ENCODE measurements at places on chromosomes 4 and X.

- H3K4me3 ChIP-seq, result no peak overlapping the region
- DNase-seq, result no peak
- H3K27me3 ChIP-seq, result no peaks in the 10 kb centered on the region
- H3K36me3 ChIP-seq, result no peaks in the 10 kb centered on the region
- peaks cover 5% of the 10 kb centered on the region for H3K4me1 ChIP-seq
Measured at GRCh38 chrX:145213504-145213903, 33.8 kb upstream of the SPANXN1 start.

DNA sequence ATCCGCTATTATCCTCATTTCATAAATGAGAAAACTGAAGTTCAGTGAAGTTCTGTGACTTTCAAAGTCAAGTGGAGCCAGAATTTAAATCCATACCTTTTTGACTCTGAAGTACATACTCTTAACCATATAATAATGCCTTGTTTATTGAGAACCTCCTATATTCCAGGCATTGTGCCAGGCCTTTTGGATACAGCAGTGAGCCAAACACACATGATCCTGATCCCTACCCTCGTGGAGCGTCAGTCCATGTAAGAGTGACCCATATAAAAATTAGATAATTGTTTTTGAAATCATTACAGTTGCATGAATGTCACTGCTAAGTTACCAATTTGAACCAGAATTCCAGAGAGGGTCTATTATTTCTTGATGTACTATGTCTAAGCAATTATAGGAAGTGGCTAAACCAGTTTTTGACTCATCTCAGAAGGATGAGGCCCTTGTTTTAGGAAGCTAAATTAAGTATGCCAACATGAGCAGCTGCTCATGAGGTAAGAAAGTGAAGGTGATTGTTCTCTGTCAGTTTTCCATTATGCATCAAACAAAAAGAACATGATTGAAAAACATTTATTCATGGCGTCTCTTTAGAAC lies 289.5 kb downstream of the GLUD2 start:
- H3K36me3 ChIP-seq, result no peaks in the 10 kb centered on the region
- H3K27me3 ChIP-seq, result no peaks in the 10 kb centered on the region
- DNase-seq, result no peak

GRCh38 chrX:23344904-23345271 lies 10.2 kb downstream of the PTCHD1 start:
- DNase-seq, result no peak
- H3K4me3 ChIP-seq, result no peak overlapping the region
- H3K36me3 ChIP-seq, result no peaks in the 10 kb centered on the region
- no peak overlapping the region for H3K27ac ChIP-seq
- H3K4me1 ChIP-seq, result peaks cover 1% of the 10 kb centered on the region

DNA sequence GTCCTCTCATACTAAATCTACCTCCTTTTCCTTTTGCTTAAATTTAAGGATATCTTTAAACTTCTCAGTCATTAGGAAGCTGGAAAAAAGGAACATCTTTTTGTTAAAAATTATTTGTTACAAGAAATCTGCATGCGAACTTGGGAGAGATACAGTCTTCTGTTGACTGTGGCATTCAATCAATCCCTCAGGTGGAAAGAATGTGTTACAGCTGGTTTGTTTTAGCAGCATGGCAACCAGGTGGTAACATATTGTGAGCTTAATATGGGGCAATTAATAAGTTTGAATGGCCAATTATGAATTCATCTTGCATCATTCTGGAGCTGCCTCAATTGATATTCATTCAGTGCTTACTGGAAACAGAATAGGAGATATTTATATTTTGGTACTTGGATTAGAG lies 135.0 kb downstream of the GC start:
- peaks cover 17% of the 10 kb centered on the region for H3K36me3 ChIP-seq
- H3K27me3 ChIP-seq, result no peaks in the 10 kb centered on the region
- H3K27ac ChIP-seq, result no peak overlapping the region
- H3K4me1 ChIP-seq, result no peaks in the 10 kb centered on the region
- no peak overlapping the region for H3K4me3 ChIP-seq

DNA sequence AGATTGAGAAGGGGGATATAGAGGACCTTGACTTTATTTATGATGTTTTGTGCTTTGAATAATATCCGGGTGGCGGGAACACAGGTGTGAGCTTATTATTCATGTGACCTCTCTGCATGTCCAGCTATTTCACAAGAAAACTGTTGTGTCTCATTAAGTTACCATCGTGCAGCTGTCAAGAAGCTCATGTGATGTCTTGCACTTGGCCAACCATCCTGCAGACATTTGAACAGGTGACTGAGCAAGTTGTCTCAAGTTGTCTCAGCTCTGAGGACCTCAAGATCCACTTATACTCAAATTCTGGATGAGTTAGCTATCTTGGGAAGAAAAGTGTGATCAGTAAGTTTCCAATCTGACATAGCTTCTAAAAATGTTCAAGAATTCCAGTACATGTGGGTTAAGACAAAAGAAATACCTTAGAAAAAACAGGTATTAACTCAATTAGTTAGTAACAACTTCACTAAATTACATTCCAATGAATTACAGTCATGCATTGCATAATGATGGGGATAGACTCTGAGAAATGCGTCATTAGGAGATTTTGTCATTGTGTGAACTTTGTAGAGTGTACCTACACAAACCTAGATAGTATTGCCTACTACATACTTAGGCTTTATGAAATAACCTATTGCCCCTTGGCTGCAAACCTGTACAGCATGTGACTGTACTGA lies 462.2 kb downstream of the INPP4B start:
- peaks cover 1% of the 10 kb centered on the region for H3K4me1 ChIP-seq
- no peak overlapping the region for H3K27ac ChIP-seq
- no peak for DNase-seq
- H3K36me3 ChIP-seq, result no peaks in the 10 kb centered on the region

DNA sequence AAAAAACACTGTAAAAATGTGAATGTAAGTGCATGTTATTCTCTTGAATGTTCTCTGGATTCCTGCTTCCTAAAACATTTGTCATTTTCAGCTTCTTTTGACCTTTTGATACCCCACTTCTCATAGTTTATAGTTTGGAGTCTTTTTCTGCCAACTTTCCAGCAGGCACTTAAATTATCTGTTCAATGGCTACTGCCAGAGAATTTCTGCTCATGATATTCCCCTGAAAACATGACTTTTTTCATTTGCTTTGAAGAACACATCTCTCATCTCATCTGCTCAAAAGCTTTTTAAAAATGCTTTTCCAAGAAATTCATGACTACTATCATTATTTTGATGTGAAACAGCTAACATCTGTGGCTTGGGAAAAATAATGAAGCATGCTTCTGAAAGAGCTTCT lies 269.7 kb upstream of the PCDH7 start:
- no peak for DNase-seq
- H3K27ac ChIP-seq, result no peak overlapping the region
- peaks cover 1% of the 10 kb centered on the region for H3K4me1 ChIP-seq
- no peaks in the 10 kb centered on the region for H3K27me3 ChIP-seq

DNA sequence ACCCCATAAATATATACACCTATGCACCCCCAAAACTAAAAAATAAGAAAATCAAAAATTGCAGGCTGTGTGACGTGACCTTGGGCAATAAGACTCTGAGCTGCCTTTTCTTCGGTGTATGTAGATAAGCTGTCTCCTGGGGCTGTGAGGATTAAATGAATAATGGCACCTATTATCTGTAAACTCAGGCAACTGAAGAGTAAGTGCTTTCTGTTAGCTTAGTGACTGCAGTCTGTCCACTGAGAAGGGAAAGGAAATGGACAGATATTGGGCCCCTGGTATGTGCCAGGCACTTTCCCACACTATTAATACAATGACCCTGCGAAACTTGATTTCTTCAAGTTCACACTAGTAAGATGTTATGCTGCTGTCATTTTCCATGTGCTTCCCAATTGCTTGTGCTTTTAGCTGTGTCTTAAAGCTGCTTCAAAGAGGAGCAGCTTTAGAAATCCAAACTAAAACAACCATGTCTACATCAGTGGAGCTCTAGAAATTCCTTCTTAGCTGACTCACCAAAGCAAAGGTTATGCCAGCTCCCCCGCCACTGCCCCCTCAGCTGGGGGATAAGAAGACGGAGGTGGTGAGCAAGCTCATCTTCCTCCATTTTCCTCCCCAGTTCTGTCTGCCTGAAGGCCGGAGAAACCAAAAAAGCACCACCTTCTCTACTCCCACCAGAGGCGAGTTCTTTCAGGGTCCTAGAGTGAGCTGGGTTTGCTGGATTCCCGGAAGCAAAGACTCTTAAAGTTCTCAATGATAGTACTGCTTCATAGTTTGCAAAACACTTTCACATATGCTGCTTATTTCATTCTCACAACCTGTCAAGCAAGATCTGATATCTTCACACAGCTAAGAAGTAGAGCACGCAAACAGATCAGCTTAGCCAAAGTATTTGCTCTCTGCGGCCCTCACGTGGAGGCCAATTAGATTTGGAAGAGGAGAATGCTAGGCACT lies 8.8 kb upstream of the DGAT2L6 start:
- peaks cover 15% of the 10 kb centered on the region for H3K4me1 ChIP-seq
- peaks cover 7% of the 10 kb centered on the region for H3K36me3 ChIP-seq
- DNase-seq, result no peak
- no peak overlapping the region for H3K27ac ChIP-seq
- no peaks in the 10 kb centered on the region for H3K27me3 ChIP-seq

- no peaks in the 10 kb centered on the region for H3K27me3 ChIP-seq
- H3K27ac ChIP-seq, result no peak overlapping the region
Measured at GRCh38 chr4:185835336-185835735, 23.3 kb upstream of the SORBS2 start.

DNA sequence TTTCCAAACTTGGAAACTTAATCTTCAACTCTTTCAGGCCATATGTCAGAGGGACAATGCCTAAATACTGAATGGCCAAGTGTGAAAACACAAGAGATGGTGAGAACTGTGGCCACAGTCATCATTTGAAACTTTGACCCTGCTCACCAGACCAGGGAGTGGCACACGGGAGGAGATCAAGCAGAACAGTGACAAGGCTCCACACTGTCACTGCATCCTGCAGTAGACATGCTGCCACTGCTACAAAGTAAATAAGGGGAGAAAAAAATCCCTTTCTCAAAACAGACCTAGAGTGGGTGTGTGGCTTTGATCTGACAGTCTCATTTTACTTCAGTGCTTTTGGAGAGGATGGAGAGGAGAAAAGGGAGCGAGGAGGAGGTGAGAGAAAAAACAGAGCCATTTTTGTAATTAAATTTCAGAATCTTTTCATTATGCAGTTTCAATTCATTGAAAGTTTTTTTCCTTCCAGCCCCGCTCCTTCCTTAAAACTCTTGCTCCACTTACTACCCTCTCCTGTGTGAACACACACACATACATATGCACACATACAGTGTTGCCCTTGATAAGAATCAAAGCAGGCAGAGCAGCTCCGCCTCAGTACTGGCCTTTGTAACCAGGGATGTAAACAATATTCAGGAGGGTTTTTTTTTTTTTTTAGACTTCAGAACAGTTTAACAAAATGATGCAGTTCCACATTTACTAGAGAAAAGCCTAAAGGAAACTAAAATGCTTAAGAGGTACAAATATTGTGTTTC lies 34.4 kb downstream of the NEXMIF start:
- H3K27me3 ChIP-seq, result no peaks in the 10 kb centered on the region
- no peak for DNase-seq
- no peaks in the 10 kb centered on the region for H3K36me3 ChIP-seq
- H3K27ac ChIP-seq, result peak overlapping the region; percentile 64
- no peak overlapping the region for H3K4me3 ChIP-seq
- peaks cover 20% of the 10 kb centered on the region for H3K4me1 ChIP-seq

GRCh38 chrX:115363372-115363771 lies 73.9 kb downstream of the LUZP4 start:
- DNase-seq, result no peak
- no peak overlapping the region for H3K27ac ChIP-seq
- H3K27me3 ChIP-seq, result no peaks in the 10 kb centered on the region
- H3K4me3 ChIP-seq, result no peak overlapping the region
- peaks cover 20% of the 10 kb centered on the region for H3K4me1 ChIP-seq

GRCh38 chrX:15989716-15990115 lies 133.6 kb upstream of the GRPR start:
- H3K27me3 ChIP-seq, result peaks cover 11% of the 10 kb centered on the region
- DNase-seq, result no peak
- no peaks in the 10 kb centered on the region for H3K36me3 ChIP-seq
- no peak overlapping the region for H3K27ac ChIP-seq
- H3K4me1 ChIP-seq, result no peaks in the 10 kb centered on the region

DNA sequence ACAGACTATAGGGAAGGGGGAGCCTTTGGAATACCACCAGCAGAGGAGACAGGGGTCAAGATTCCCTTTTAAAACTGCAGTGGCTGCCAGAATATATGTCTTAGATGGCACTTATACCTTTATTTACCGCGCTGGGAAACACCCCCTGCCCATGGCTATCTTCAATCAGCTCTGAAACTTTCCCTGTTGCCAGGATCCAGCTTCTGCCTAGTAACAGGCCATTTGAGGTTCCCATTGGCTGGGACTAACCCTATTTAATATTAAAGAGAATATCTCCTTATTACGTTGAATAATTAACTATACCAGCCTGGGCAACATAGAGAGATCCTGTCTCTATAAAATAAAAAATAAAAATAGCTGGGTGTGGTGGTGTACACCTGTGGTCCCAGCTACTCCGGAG lies 23.8 kb downstream of the SOWAHB start:
- no peak for DNase-seq
- no peak overlapping the region for H3K4me3 ChIP-seq
- H3K27me3 ChIP-seq, result peaks cover under 1% of the 10 kb centered on the region
- H3K27ac ChIP-seq, result no peak overlapping the region
- no peaks in the 10 kb centered on the region for H3K36me3 ChIP-seq
- H3K4me1 ChIP-seq, result peaks cover 2% of the 10 kb centered on the region

DNA sequence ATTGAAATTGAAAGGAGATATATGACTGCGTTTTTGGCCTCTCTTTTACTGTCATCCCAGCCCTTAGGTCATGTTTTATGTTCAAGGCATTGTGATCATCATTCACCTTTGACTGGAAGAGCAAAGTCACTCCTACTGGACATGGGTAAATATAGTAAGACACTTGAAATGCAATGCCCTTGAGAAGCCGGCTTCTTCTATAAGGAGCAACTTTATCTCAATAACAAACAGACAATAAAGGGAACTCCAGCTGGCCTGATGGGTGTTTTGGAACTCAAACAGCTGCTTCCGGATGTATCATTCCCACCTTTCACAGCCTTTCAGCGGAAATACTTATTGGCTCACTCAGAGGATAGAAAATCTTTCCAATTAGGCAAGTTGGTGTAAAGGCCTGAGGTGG lies 65.1 kb upstream of the C4orf54 start:
- no peak overlapping the region for H3K27ac ChIP-seq
- no peak for DNase-seq
- H3K27me3 ChIP-seq, result no peaks in the 10 kb centered on the region
- no peak overlapping the region for H3K4me3 ChIP-seq
- no peaks in the 10 kb centered on the region for H3K36me3 ChIP-seq

DNA sequence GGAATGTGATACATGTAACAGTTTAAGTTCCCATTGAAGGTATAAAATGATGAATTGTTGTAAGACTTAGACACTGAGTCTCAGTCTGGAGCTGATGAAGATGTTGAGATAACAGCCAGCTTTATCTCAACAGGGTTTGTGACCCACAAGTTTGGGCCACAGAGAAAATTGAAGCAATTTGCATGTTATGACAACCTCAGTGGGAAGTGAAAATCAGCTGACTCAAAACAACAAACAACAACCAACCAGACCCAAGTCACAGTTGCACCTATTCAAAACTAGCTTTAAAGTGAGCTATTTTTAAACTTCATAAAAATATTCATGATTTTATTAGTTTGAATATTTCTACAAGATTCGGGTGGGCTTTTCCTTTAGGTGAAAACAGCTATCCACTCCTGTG lies 8.0 kb downstream of the SFRP2 start:
- H3K36me3 ChIP-seq, result no peaks in the 10 kb centered on the region
- H3K27me3 ChIP-seq, result peaks cover 14% of the 10 kb centered on the region
- DNase-seq, result no peak
- H3K4me1 ChIP-seq, result peaks cover 8% of the 10 kb centered on the region
- no peak overlapping the region for H3K4me3 ChIP-seq
- no peak overlapping the region for H3K27ac ChIP-seq

All from progenitor cell of endocrine pancreas (in vitro differentiated cells).